Activated CD4-positive, CD25-positive, alpha-beta regulatory T cell treated with anti-CD3 and anti-CD28 coated beads, Interleukin-2, amount 50 U/mL, for 24 hours (primary cell): ENCODE measurements at places on chromosomes 7 and 10.

DNA sequence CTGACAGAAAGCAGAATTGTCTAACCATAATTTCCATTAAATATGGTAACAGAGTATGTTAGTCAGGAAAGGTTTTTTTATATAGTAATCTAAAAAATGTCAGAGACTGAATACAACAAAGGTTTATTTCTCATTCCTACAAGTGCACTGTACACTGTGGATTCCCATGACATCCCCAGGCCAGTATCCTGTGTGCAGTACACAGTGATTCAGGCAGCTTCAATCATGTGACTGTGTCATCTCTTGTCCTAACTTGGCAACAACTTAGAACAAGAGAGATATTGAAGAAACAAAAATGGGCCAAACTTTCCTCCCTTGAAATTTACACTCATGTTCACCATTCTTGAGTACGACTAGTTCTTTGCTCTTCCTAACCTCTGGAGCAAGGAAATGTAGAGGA is 189.8 kb upstream of the SEMA3A start:
- ATAC-seq = no peak

DNA sequence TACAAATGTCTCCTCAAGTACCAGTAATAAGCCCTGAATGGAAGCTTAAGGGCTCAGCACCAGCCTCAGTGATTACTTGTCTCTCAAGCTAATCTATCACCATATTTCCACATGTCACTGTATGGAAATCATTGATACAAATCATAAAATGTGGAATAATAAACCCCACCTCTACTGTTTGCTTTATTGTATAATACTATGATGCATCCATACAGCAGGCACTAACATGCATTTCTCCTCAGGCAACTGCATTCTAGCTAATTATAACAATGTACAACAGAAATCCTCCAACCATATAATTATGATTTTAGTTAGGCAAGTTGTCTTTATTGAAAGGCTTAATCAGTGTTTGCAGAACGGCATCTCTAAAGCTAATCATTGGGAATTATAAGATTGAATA is 26.2 kb downstream of the CRPPA start:
- ATAC-seq = no peak

GRCh38 chr10:110269374-110270318 is 35.1 kb downstream of the SMNDC1 start:
- peak; percentile 66 for ATAC-seq

- ATAC-seq = no peak
Measured at GRCh38 chr7:101507791-101508252, 121.3 kb downstream of the MYL10 start.

GRCh38 chr7:117323851-117324711 is 1.2 kb upstream of the WNT2 start:
- no peak for ATAC-seq

DNA sequence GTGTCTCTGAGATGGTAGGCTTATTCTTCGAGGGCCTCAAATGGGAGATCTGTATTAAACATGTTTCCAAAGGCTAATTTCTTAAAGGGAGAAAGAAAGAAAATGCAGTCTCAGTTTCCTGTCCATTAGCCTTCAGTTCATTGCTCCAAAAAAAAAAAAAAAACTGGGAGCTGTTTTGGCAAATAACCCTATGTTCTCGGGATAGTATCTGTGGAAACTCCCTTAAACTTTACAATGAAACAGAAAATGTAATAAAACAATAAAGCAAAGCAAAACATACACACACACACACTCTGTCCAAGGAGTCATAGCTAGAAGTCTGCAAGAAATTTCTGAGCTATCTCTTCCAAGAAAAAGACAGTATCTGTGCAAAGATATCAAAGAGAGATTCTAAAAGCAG is 172.5 kb upstream of the CELF2 start:
- no peak for ATAC-seq

GRCh38 chr10:112239347-112239746 is 43.9 kb upstream of the TECTB start:
- ATAC-seq = no peak

DNA sequence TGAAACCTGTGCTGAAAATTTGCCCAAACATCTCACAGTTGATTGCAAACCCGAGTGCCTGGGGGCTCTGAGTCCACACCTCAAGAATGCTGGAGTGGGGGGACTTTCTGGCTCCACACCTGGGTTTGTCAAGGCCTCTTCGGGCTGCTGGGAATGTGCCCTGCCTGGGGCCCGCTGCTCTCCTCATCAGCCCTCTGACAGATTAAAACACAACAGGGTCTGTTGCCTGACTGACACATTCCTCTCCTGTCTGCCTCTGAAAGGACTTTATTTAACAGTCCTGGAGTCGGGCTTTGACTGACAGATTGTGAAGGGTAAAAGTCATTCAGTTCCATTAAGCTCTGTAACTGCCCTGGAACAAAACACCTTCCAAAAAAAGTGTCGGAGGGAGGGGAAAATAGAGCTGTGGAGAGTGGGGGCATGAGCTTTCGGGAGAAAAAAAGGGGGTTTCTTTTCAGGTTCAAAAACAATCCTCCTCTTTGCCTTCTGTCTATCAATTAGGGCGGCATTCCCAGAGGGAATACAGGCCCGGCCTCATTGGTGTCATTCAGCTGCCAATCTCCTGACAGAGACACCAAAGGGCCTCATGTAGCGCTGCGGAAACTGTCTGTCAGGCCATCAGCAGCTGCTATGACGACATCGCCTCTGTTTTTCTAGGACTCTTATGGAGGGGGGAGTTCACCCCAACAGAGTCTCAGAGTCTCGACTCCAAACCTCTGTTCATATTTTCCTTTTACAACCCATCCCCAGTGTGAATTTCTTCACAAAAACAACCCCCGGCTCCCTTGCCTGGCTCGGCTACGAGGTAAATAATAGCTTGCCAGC is 398.8 kb upstream of the NFE2L3 start:
- no peak for ATAC-seq

- ATAC-seq = no peak
Measured at GRCh38 chr10:29106287-29106686, 182.6 kb upstream of the LYZL1 start.

GRCh38 chr10:119199231-119199992 is 8.0 kb upstream of the GRK5 start:
- ATAC-seq = peak; percentile 50

- ATAC-seq = no peak
Measured at GRCh38 chr10:107913317-107914294, 749.1 kb upstream of the SORCS1 start.

DNA sequence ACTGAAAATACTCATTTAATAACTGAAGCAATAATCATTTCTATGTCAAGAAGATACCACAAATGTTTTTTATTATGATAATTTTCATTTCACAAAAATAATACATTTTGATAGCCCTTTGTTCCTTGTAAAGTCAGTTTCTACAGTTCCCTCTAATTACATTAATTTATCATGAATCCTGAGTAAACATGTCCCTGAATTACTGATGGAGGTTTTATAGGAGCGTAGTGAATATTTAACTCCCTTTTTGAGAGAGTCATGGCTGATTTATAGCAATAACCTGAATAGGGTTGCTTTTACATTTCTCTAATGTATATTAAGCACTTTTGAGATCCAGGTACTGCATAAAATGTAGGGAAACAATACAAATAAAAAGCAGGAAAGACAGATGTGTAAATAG is 216.0 kb upstream of the DKK1 start:
- no peak for ATAC-seq

- ATAC-seq = no peak
Measured at GRCh38 chr7:70392256-70392876, 739.6 kb upstream of the GALNT17 start.

DNA sequence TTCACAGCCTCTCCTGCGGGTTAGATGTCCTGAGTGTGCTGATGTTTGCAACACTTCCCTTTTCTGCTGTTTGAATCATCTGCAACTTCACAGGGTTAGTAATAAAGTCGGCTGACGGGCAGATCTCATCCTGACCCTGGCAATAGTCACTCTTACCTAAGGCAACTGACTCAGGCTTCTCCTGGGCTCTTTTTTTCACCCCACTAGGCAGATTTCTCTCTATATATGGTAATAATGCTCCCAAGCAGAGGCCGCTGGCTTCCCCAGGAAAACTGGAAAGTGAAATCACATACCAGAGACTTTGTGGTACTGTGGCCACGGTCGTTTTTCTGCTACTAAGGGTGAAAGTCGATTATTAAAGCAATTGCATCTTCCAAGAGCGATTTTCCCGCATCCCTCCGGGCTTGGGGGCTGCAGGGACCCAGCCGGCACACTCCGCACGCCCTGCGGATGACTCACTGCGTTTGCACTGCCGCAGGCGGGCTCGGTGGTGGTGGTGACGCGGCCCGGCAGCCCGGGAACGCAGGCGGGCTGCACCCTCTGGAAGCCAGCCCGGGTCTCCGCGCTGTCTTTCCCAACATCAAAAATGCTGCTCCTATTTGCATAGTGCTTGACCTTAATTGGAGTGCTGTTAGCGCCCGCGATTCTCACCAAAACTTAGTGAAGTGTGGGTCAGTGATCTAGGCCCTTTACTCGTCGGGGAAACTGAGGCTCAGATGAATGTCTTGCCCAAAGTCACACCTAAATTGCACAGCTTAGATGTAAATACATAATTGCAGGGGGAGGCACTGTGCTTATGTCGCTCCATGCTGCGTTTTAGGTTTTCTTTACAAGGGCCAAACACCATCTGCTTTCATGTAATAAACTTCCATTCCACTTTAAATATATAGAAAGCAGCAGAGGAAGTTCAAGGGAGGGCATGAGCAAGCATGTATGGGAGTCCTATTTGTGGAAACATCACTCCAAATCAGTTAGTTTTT is 47.6 kb upstream of the ITGB1 start:
- peak; percentile 64 for ATAC-seq

DNA sequence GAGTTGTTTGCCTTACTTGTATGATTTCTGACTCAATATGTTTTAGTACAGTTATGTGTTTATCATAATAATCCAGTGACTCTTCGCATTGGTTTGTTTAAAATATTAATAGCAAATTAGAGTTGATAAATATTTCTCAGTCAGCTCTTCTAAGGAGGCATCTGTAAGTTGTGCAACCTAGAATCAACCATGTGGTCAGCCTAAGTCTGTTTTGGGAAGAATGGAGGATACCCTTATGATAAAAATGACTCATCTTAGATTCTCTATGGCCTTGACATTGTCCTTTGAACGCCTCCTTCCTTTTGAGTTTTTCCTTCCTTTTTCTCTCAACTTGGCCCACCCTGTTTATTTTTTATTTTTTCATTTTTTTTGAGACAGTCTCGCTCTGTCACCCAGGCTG is 18.8 kb downstream of the DNAJC9 start:
- ATAC-seq = no peak

DNA sequence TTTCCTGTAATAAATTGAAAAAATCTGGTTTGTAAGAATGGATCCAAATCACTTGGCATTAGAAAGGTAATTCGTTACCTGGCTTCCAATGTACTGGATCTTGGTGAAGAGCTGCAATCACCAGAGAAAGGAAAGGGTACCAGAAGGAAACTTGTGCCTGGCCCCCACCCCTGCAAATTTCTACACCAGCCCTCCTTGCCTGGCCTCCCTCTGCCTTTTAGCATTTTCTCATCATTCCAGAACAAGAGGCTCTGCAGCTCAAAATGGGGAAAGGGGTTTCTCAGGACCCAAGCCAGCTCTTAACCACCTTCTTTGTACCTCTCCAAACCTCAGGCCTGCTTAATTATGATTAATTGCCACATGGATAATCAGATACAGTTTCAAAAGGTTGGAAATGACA is 612.8 kb upstream of the MGMT start:
- ATAC-seq = no peak

DNA sequence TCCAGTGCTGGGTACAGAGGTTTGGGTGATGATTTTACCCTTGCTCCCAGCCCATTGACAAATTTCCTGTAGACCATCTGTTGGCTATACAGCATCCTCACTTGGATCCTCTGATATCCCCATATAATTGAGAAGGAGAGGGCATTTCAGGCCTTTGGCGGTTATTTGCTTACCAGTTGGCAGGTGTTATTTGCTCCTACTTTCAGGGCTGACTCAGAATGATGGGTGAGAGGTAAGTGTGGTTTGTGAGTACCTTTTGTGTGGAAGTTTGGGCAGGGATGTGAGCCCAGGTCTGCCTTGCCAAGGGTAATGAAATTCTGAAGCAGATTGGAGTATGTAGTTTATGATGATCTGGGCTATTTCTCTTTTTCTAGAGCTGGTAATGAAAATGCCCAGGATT is 93.6 kb downstream of the LRMDA start:
- no peak for ATAC-seq

- ATAC-seq = no peak
Measured at GRCh38 chr7:33959676-33960075, 54.3 kb downstream of the BMPER start.

DNA sequence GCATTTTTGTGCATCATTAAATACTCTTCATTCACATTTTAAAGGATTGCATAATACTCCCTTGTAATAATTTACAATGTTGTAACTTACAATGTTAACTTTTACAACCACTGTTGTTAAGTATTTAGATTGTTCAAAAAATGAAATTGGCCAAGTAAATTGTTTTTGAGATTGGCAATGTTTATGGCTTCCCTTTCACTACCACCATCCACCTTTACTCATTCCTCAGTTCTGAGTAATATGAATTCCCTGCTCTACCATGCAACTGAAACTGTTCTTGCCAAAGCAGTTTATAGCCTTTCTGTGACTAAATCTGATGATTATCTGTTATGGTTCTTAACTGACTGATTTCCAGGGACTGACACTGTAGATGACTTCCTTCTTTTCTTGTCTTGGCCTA is 80.5 kb upstream of the TMEM106B start:
- ATAC-seq = no peak

DNA sequence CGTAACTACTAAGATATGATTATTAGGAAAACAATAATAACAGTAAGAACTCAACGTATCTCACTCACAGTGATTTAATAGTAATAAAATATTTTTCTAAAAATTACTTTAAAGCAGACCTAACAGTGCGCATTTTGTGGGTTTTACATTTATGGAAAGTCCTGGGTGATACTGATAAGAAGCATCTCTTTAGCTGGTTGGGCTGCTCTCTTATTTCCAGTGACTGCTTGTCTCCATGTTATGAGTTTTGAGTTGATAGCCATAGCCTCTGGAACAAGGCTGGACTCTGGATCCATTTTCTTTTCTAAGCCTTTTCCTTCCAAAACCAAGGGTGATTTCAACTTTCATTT is 29.5 kb upstream of the INHBA start:
- no peak for ATAC-seq

DNA sequence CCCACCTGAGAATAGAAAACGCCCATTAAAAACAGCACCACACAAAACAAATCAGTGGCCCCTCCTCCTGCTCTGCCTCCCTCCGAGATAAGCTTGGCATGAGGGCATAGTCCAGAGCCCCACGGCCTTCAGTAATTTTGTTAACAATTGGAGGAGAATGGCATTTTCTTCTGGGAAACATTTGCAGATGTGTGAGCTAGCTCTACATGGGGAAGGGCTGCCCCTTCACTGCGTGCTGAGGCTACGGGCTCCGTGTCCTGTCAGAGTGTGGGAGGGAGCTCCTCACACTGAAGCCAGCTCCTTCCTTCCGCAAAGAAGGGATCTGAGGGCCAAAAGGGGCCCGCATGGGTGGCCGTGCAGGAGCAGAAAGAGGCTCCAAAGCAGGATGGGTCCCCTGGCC is 15.2 kb downstream of the GRK5 start:
- ATAC-seq = no peak

- ATAC-seq = no peak
Measured at GRCh38 chr10:102595293-102595692, 49.0 kb upstream of the TRIM8 start.
